Thoracic aorta endothelial cell (primary cell): ENCODE measurements at places on chromosomes 1 and 21. TPM values are rescaled to one million over a fixed set of nuclear protein-coding genes. Genes with fewer than 3 reads are reported as not detected.

The ABCG1 gene
- 17.7 and 19.0 TPM in 2 replicates for total RNA-seq

The EPS8L3 gene
- not detected in 2 replicates for total RNA-seq

The MAP10 gene
- 1.9 and 2.8 TPM in 2 replicates for total RNA-seq

The PDC gene
- not detected in 2 replicates for total RNA-seq

The CAPN8 gene
- not detected in 2 replicates for total RNA-seq

The PRDM16 gene
- total RNA-seq: 0.13 and 3.9 TPM in 2 replicates

The C1orf167 gene
- 0.29 TPM in 1 of 2 replicates, not detected in the other for total RNA-seq

The BRWD1 gene
- 63.9 and 68.1 TPM in 2 replicates for total RNA-seq

The AGRN gene
- total RNA-seq: 66.3 and 68.1 TPM in 2 replicates

The GJA4 gene
- total RNA-seq: 11.4 and 35.9 TPM in 2 replicates

The SLC50A1 gene
- 24.3 and 39.1 TPM in 2 replicates for total RNA-seq

The INSRR gene
- total RNA-seq: not detected in 2 replicates

The ABCA4 gene
- 1.4 and 2.3 TPM in 2 replicates for total RNA-seq

The CCDC17 gene
- total RNA-seq: 1.7 TPM in 2 replicates

The ERICH3 gene
- not detected in 2 replicates for total RNA-seq

The ADCY10 gene
- under 0.01 and 0.07 TPM in 2 replicates for total RNA-seq
